Left cardiac atrium (tissue), 4 donors: ENCODE measurements at places on chromosomes 6 and 20. TPM values are rescaled to one million over a fixed set of nuclear protein-coding genes. Genes with fewer than 3 reads are reported as not detected.
A peak's percentile ranks its signal among the peaks of the same experiment; 100 is the strongest.

The CTCFL gene
- total RNA-seq: not detected

DNA sequence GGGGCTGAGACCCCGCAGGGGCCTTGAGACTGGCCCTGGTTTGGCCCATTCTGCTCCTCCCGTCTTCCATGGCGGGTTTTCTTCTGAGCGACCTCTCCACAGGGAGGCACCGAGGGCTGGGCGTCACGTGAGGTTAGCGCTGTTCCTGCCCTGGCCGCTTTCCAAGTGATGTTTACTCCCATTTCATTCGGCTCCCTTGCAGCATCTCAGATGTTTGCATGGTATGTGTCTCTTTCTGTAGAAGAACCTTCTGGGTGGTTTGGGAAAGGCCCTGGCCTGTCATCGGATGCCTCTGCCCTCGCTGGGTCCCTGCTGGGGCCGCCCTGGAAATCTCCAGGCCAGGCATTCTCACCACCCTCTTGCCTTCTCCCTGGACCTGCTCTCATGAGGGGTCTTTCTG lies 17.3 kb downstream of the RAMACL start:
- DNase-seq: no peak

The RAB44 gene
- total RNA-seq: 0.12 TPM

DNA sequence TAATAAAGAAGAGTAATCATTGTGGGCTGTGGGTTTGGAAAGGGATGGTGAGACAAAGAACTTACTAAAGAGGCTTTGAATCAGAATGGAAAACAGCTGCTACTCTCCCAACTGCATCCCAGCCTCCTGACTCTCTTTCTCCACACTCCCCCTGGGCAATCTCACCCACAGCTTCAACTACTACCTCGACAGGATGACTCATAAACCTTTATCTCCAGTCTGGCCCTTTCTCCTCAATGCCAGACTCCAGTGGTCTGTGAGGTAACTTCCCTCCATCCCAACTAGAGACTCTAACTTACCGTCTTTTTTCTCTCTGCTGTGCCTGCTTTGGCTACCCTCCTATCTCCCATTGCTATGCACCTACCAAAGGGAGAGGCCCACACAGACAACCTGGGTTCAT lies 135.3 kb upstream of the RREB1 start:
- no peak for DNase-seq

The FNDC11 gene
- total RNA-seq: not detected

The PHACTR1 gene
- total RNA-seq: 12.2 TPM

GRCh38 chr20:22260506-22260905 lies 323.9 kb downstream of the FOXA2 start:
- DNase-seq: no peak

DNA sequence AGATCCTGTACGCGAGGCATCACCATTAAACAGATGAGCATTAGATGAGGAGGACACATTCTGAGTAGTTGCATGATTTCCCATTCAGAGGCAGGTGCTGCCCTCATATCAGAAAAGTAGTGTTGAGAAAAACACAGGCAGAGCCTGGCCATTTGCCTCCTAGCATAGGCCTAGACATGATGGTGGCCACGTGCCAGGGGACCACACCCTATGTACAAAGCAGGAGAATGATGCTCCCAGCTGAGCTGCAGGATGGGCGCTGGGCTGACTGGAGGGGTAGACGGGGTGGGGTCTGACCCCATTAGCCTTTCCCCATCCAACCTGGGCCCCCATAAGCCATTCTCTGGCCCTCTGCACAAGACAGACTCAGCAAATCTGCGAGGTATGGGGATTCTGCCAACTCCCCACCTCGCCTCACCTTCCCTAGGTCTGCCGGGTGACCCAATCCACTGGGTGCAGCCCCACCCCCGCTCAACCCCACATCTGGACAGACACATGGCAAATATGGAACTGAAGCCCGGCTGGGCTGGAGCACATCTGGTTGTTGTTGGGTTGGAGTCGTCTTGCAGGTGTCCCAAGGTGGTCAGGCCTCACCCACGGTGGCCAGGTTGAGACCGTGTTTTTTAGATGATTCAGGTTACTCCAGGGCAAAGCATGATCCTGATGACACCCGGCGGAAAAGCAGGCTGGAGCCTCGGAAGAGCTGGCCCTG lies 13.9 kb downstream of the PI16 start:
- peak; percentile 80 for DNase-seq

The SGK2 gene
- 10.9 TPM for total RNA-seq
